Activated CD8-positive, alpha-beta T cell treated with anti-CD3 and anti-CD28 coated beads for 36 hours (primary cell): ENCODE measurements at places on chromosomes 13 and 19. TPM values are rescaled to one million over a fixed set of nuclear protein-coding genes. Genes with fewer than 3 reads are reported as not detected.

DNA sequence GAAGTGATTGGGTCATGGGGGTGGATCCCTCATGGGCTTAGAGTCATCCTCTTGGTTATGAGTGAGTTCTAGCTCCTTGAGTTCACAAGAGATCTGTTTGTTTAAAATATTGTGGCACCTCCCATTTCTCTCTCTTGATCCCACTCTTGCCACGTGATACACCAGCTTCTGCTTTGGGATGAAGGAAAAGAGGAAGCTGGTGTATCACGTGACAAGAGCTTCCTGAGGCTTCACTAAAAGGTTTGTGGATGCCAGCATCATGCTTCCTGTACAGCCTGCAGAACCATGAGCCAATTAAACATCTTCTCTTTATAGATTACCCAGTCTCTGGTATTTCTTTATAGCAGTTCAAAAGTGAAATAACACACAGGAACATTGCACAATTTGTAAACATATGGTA is 352.5 kb upstream of the ATXN8OS start:
- no peak for DNase-seq

- no peak for DNase-seq
Observed at GRCh38 chr13:77118134-77118533, 91.2 kb upstream of the FBXL3 start.

The FARP1 gene
- total RNA-seq: 0.27 TPM

The ZNF525 gene
- total RNA-seq: 23.2 TPM

The CRB3 gene
- total RNA-seq: 0.70 TPM

GRCh38 chr13:93190006-93190405 is 36.6 kb upstream of the GPC6 start:
- DNase-seq: no peak

The NLRP4 gene
- not detected for total RNA-seq

The PBX4 gene
- total RNA-seq: 13.8 TPM

DNA sequence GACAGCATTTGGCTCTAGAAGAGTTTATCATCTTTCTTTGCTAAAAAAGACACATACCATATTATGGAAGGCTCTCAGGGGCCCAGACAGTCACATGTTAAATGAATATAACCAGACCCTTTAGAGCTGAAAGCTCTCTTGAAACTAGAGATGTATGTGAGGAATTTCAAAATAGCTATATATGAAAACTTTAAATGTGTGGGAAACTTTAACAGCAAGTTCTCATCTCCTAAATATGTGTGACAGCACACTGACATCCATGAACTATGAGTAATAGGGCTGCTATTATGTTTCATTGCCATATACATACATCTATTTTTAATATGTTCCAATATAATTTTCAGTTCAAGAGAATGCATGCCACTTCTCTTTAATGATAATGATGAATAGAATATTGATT is 509.5 kb downstream of the GPC6 start:
- no peak for DNase-seq

GRCh38 chr13:31090096-31090495 is 71.6 kb downstream of the HSPH1 start:
- DNase-seq: no peak

DNA sequence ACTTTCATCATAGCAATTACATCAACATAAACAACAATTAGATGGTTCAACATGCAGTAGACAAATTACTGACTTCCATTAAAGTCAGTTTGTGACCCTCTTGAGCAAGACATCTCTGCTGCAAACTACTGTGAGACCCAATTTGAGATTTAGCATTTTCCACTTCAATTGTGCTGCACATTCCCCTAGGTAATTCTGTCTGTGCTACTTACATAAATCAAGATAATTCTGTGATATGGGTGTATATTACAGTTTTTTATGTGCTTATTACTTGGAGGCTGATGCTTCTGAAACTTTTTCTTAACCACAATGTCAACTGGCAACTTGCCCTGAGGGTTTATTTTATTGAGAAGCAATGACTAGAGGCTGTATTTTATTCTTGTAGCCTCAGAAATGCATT is 1714.4 kb downstream of the OLFM4 start:
- no peak for DNase-seq

GRCh38 chr13:25200783-25201182 is 28.7 kb upstream of the AMER2 start:
- DNase-seq: no peak

- no peak for DNase-seq
Observed at GRCh38 chr13:92097337-92097903, 699.0 kb downstream of the GPC5 start.

GRCh38 chr13:112703449-112704284 is 13.8 kb downstream of the ATP11A start:
- no peak for DNase-seq

The ZNF112 gene
- not detected for total RNA-seq

The TNFSF13B gene
- total RNA-seq: 4.4 TPM

GRCh38 chr19:40802300-40803169 is 3.5 kb downstream of the EGLN2 start:
- DNase-seq: no peak

GRCh38 chr13:78197231-78197630 is 278.6 kb upstream of the EDNRB start:
- DNase-seq: no peak

- DNase-seq: no peak
Observed at GRCh38 chr13:110046811-110047210, 260.1 kb downstream of the COL4A1 start.

GRCh38 chr19:21765151-21765550 is 2.2 kb downstream of the ZNF100 start:
- DNase-seq: peak; percentile 44

- DNase-seq: no peak
Observed at GRCh38 chr13:50918567-50918966, 9.0 kb downstream of the RNASEH2B start.

The ZNF724 gene
- 15.7 TPM for total RNA-seq

The SPACA4 gene
- total RNA-seq: not detected

The ZNF615 gene
- total RNA-seq: 9.0 TPM

GRCh38 chr19:8468761-8469373 is 24.1 kb downstream of the HNRNPM start:
- no peak for DNase-seq

DNA sequence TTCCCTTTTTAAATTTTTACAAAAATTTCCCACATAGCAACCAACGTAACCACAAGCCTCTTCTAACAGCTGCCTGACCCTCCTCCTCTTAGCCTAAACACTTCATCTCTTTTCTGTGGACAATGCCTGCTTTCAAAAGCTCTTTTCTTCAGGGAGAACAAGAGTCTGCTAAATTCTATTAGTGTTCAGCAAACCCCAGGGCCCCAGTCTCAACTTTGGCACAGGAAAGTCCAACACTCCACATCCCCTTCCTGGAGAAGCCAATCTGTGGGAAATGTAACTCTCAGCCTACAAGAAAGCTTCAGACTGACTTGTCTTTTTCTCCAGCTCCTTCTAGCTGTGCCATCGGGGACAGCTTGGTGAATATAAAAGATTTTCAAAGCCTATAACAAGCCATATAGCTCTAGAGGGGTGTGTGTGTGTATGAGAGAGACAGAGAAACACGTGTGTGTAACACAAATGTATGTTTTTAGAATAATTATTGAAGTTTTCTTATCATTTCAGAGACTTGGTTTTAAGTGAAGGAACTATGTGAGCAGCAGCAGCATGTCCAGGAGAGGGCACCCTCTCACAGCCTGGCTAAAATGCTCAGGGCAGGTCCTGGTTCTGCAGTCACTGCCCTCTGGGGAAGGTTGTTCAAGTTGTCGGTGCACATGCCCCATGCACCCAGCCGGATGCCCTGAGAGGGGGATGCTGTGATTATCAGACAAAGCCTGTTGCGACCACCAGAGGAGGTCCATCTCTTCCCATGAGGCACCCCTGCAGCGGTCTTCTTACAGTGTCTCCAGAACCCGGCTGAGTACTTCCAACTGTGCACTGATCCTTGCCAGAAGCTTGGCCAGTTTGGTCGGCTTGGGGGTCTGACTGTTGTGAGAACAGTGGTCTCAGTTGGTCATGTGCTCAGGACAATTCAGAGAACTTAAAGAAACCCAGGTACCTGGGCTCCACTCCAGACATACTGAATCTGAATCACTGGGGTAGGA is 34.4 kb downstream of the CCDC70 start:
- DNase-seq: peak; percentile 64

The C19orf38 gene
- 1.3 TPM for total RNA-seq

DNA sequence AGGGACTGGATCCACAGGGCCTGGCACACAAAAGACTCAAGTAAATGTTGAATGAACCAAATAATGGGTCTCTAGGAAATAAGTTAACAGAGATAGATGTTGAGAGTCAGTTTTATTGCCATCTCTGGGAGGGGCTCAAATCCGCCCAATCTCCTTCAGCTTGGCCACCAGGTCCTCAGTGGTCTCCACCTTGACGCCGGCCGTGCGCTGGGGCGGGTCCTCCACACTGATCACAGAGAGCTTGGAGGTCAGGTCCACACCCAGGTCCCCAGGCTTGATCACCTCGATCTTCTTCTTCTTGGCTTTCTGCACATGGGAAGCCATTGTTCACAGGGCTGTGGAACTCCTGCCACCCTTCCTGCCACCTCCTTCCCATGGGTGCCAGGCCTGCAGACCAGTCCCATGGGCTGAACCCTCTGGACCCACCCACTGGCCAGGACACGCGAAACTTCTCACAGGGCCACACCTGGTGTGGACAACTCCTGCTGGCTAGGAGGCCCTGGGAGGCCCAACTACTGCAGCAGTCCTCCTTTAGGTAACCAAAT is 3.2 kb upstream of the VSIG10L start:
- DNase-seq: no peak

The GRIN3B gene
- total RNA-seq: not detected

The RNF113B gene
- not detected for total RNA-seq

GRCh38 chr13:74258961-74259360 is 124.8 kb upstream of the KLF12 start:
- no peak for DNase-seq

The KLK3 gene
- not detected for total RNA-seq

DNA sequence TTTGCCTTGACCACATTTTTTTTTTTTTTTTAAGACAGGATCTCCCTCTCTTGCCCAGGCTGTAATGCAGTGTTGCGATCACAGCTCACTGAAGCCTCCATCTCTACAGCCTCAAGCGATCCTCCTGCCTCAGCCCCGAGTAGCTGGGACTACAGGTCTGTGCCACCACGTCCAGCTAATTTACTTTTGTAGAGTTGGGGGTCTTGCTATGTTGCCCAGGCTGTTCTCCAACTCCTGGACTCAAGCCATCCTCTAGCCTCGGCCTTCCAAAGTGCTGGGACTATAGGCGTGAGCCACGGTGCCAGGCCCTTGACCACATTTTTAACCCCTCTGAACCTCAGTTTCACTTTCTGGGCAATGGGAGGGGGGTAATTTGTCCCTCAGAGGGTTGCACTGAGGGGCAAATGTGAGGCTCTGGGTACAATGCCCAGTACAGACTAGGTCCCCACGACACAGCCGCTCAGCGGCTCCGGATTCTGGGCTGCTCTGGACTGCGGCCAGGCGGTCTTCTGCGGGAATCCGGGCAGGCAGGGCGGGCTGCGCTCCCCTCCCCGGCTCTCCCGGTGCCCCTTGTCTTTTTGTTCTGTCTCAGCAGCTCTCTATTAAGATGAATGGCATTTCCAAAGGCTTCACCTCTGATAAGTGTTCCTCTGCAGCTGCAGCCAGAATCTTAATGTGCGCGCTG is 3.8 kb upstream of the ALOX5AP start:
- DNase-seq: no peak

DNA sequence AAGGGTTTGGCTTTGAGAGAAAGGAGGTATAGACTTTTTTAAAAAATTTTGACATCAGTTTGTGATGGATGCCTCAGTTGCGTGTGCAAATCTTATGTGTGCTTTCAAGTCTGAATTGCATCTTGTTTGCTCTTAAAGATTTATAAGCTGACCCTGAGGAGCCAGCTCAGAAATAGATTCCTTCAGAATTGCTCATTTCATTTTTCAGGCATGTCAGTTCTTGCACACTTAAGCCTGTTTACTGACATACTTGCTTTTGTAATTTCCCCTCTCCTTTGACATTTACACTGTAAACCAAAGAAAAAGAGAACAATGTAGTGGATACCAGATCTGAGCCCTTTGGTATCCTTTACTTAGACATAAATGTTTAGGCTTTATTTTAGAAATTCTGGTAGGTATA is 87.6 kb downstream of the RNF17 start:
- no peak for DNase-seq

DNA sequence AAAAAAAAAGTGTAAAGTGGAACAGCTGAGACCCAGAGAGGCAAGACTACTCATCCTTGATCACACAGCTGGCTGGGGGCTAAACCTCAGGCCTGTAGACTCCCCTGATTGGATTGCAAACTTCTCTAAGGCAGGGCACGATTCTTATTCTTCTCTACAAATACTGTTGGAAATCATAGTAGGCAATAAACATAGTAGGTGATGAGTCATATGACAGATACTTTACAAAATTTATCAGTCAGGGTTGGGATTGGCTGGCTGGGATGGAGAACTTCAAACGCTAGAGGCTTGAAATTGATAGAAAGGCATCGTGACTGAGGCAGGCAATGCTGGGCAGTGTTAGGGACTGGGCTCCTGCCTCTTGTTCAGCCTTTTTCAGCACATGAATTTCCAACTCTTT is 5.9 kb upstream of the MATK start:
- DNase-seq: no peak

DNA sequence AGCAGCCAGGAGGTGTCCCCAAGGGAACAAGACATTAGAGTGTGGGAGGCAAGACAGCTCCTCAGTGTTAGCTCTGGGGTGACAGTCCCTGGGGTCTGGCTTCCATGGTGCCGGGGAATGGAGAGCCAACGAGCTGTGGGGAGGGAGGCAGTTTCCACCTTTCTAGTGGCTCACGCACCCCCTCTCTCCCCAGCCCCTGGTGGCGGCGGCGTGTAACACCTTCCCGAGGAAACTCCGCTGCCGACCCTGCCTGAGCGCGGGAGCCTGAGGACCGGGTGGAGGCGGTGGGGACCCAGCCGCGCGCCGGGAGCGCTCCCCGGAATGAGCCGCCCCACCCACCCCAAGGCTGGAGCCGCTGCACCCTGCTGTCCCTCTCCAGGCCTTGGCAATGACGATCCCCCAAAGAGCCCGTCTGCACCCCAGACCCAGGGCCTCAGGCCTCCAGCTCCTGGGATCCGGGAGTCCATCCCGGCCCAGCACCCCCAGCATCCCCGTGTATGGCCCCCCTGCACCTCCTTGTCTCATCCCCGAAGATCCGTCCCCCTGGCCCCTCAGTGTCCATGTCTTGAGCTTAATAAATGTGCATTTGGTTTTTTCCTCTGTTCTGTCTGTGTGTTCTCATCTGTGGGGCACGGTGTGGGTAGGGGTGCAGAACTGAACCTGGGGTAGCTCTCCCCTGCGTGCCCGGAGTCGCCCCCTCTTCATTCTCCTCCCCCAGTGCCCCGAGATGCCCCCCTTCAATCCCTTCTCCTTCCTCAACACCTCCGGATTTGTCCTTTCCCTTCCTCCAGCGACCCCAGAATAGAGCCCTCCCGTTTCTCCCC is 622 bp upstream of the FXYD5 start:
- peak; percentile 79 for DNase-seq

- no peak for DNase-seq
Observed at GRCh38 chr19:30360376-30361106, 11.6 kb upstream of the ZNF536 start.

GRCh38 chr13:34350671-34351070 is 532.7 kb downstream of the RFC3 start:
- no peak for DNase-seq

The CGB2 gene
- total RNA-seq: not detected

The SULT2A1 gene
- not detected for total RNA-seq
